Ovary (tissue), 10 donors: ENCODE measurements at places on chromosomes 6 and 20. TPM values are rescaled to one million over a fixed set of nuclear protein-coding genes. Genes with fewer than 3 reads are reported as not detected.

Gene IRF4
- 20.7 TPM for total RNA-seq

Gene SLC52A3
- 3.0 TPM for total RNA-seq

DNA sequence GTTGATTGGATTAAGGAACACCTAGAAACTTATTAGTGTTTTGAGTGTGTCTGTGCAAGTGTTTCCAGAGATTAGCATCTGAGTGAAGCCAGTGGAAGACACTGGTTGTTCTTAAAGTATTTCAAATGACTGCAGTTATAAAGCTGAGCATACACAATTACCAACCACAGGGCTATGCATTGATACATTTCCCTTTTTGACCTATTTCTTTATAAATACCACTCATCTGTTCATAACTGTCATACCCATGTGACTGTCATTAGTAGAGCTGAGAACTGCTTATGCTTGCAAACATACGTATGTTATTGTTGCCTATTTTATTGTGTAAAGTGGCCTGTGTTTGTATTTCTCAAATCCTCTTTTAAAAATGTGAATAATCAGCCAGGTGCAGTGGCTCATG, 15.3 kb upstream of the ZC3H12D start:
- H3K27ac ChIP-seq, result no peak overlapping the region
- DNase-seq, result no peak
- no peak overlapping the region for H3K4me3 ChIP-seq
- H3K4me1 ChIP-seq, result no peaks in the 10 kb centered on the region
- H3K27me3 ChIP-seq, result no peaks in the 10 kb centered on the region
- H3K36me3 ChIP-seq, result no peaks in the 10 kb centered on the region

DNA sequence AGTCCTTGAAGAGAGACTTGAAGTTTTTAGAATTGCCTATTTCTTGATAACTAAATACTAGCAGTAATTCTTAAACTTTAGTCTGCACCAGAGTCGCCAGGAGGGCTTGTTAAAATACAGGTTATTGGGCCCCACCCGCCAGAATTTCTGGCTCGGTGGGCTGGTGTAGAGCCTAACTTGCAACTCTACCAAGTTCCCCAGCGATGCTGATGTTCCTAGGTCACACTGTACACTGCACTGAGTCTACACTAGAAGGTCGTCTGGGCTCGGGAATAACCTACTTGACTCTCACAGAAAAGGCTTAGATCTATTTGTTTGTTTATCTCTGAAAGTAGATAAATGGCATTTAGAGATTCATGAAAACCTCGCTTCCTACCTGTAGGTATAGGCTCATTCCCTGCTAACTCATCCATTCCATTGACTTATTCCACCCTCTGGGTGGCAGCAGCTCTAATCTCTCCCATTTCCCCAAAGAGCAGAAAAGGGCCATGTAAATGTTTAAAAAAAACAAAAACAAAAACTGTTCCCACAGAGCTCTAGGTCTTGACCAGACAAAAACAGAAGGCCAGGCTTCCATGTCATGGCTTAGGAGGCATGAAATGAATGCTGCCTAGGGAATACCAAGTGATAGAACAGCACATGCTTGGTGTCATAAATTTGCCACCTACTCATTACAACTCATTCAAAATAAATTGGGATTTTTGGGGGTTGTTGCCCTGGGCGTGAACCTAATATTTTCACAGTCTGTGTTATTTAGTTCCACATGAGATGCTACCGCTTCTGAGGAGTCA, 292.1 kb downstream of the ADGB start:
- no peak for DNase-seq
- H3K27ac ChIP-seq, result no peak overlapping the region

Gene KIF3B
- total RNA-seq, result 19.0 TPM

DNA sequence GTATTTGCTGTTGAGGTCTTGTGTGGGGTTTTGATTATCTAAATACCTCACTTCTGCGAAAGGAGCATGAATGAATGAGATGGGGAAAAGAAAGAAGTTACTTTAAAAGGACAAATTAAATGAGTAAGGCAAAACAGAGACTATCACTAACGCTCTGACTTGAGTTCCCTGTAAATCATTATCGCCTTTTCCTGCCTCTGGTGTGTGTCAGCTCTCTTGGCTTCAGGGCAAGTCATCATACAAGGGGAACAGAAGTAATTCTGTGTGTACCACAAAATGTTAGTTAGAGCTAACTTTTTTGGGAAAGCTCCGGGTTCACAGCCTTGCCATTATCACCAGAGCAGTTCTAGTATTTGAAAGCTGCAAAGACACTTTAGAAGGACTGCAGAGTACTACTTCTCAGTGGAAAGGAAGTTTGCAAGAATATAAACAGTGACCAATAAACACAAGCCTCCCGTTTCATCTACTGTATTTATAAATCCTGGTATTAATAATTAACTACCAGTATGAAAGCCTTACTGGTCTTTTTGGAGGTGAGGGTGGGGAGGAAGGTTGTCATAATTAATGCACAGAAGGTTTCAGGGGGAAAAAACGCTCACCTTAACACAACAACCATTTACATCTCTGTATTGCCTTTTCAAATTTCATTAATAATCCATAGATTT, 1.2 kb downstream of the DZANK1 start:
- H3K4me1 ChIP-seq, result peaks cover 3% of the 10 kb centered on the region
- no peaks in the 10 kb centered on the region for H3K27me3 ChIP-seq
- no peak for DNase-seq
- no peaks in the 10 kb centered on the region for H3K36me3 ChIP-seq
- H3K4me3 ChIP-seq, result no peak overlapping the region

GRCh38 chr6:88952065-88952704, 11.2 kb downstream of the RNGTT start:
- H3K27me3 ChIP-seq, result no peaks in the 10 kb centered on the region
- H3K27ac ChIP-seq, result no peak overlapping the region
- no peak for DNase-seq
- H3K4me1 ChIP-seq, result no peaks in the 10 kb centered on the region
- no peak overlapping the region for H3K4me3 ChIP-seq
- H3K36me3 ChIP-seq, result no peaks in the 10 kb centered on the region

Gene MAP7
- total RNA-seq, result 4.3 TPM

DNA sequence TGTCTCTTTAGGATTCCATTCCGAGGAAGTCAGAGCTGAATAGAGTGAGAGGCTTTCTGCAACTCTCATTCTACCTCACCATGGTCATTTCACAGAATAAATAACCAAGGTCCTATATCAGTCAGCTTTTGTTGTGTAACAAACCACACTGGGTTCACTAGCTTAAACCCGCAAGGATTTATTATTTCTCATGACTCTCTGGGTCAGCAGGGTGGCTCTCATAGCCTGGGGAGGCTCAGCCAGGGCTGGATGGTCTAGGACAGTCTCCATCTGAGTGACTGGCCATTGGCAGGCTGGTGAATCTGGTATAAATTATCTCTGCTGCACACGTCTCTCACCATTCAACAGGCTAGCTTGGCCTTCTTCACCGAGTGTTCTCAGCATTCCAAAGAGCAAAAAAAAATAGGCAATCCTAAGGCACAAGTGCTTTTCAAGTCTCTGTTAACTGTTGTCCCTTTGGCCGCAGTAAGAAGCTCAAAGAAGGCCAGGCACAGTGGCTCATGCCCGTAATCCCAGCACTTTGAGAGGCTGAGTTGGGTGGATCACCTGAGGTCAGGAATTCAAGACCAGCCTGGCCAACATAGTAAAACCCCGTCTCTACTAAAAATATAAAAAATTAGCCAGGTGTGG, 39.7 kb downstream of the ISM1 start:
- DNase-seq, result no peak
- H3K4me1 ChIP-seq, result no peaks in the 10 kb centered on the region
- no peak overlapping the region for H3K4me3 ChIP-seq
- H3K27ac ChIP-seq, result no peak overlapping the region
- H3K36me3 ChIP-seq, result no peaks in the 10 kb centered on the region

Gene TULP1
- total RNA-seq, result 0.17 TPM

DNA sequence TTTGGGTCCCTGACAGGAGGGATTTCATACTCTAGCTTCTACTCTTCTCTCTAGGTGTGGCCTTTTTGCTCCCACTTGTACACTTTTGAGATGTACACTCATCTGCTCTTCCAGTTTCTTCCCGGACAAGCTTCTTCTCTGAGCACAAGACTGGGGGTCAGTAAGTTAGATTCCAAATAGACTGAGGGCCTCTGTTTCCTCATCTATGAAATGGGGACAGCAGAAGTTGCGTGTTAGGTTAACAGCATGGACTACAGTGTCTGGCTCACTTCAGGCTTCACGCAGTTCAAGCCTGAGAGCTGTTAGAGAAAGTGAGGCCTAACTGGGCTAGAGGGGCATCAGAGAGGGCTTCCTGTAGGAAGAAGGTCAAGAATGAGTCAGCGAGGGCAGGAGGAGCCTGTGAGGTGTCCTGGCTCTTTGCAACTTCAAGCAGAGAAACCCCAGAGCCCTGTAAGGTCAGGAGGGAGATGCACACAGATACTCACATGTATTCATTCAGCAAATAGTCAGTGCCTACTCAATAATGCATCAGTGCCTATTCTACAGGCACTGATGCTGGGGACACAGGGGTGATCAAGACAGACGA, 20.6 kb downstream of the XKR7 start:
- no peak overlapping the region for H3K4me3 ChIP-seq
- no peak overlapping the region for H3K27ac ChIP-seq
- no peaks in the 10 kb centered on the region for H3K27me3 ChIP-seq
- no peaks in the 10 kb centered on the region for H3K36me3 ChIP-seq

DNA sequence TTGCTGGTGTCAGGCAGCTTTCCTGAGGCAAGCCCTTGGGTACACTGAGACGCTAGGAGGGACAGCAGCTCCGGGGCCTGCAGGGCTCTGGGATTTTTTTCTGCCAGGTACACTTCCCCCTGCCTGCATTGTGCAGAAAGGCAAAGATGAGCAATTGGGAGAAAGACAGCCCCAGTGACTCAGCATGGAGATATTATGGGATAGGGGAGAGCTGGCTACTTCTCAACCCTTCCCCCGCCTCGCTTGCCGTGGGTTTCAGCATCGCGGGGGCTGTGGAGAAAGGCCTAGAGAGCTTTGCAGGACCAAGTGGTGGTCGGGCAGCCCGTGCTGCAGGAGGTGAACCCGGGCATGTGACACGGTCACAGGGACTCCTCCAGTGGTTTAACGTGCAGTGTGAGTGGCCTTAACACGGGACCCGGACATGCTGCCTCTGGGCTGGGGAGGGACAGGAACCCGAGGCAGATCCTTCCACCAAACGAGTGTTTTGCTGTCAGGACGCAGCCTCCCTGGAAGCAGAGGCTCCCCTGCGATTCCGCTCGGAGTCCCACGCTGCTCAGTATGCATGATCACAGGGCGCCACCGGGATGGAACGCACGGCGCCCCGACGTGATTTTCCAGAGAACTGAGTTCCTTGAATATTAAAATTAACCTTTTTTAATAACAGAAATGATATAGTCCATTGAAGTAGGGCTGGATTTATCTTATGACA, 139.9 kb downstream of the CDH4 start:
- no peaks in the 10 kb centered on the region for H3K4me1 ChIP-seq
- no peak for DNase-seq
- H3K4me3 ChIP-seq, result no peak overlapping the region
- no peaks in the 10 kb centered on the region for H3K27me3 ChIP-seq

DNA sequence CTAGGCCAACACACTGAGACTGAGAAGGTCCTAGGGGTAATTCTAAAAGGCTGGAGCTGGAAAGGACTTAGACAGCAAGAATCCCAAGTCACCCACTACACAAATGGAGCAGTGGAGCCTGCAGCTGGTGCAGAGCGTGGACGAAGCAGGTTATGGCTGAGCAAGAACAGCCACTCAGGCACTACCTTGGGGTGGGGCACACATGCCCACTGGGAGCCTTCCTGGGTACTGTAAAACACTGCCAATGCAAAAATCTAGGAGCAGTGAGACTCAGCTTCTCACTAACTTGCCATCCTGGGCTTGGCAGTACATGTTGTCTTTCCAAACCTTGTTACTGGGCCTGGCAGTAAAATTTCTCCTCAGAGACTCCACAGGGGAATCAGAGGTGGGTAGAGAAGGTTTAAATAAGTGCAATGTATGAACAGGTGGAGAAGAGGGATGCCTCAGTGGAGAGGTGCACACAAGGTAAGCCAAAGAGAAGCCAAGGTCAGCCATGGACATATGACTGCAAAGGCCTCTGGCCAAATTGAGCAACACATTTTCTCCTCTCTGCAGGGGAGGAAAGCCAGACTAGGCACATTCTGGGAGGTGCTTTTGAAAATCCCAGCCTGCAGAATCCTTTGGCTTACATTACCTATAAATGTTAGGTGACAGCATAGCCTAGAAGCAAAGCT, 105.6 kb downstream of the TNFRSF21 start:
- no peaks in the 10 kb centered on the region for H3K36me3 ChIP-seq
- DNase-seq, result no peak
- no peaks in the 10 kb centered on the region for H3K27me3 ChIP-seq
- H3K27ac ChIP-seq, result no peak overlapping the region

GRCh38 chr20:49690899-49691620, 22.6 kb downstream of the B4GALT5 start:
- H3K4me3 ChIP-seq, result no peak overlapping the region
- no peaks in the 10 kb centered on the region for H3K36me3 ChIP-seq
- H3K27ac ChIP-seq, result no peak overlapping the region
- H3K27me3 ChIP-seq, result no peaks in the 10 kb centered on the region
- H3K4me1 ChIP-seq, result peaks cover 12% of the 10 kb centered on the region

DNA sequence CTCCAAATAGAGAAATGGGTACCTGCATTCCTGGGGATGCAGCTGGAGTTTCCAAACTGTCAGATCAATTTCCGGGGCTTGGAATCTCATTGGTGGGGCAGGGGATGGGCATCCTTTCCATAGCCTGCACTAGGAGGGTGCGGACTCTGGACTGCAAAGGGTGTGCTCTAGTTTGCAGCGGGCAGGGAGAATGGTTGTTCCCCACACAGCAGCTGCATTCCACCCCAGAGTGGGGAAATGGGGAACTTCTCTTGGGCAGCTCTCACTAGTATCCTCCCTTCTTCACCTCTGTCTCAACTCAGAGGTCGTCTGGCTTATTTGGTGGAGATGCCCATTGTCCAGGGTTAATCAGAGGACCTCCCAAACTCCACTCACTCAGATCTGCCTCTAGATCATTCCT, 34.5 kb upstream of the CDKN1A start:
- peak overlapping the region; percentile 66 for H3K27ac ChIP-seq
- DNase-seq, result no peak
- H3K4me1 ChIP-seq, result peaks cover 11% of the 10 kb centered on the region
- no peaks in the 10 kb centered on the region for H3K36me3 ChIP-seq
